ENCODE measurements at places on chromosomes 16 and 17.

DNA sequence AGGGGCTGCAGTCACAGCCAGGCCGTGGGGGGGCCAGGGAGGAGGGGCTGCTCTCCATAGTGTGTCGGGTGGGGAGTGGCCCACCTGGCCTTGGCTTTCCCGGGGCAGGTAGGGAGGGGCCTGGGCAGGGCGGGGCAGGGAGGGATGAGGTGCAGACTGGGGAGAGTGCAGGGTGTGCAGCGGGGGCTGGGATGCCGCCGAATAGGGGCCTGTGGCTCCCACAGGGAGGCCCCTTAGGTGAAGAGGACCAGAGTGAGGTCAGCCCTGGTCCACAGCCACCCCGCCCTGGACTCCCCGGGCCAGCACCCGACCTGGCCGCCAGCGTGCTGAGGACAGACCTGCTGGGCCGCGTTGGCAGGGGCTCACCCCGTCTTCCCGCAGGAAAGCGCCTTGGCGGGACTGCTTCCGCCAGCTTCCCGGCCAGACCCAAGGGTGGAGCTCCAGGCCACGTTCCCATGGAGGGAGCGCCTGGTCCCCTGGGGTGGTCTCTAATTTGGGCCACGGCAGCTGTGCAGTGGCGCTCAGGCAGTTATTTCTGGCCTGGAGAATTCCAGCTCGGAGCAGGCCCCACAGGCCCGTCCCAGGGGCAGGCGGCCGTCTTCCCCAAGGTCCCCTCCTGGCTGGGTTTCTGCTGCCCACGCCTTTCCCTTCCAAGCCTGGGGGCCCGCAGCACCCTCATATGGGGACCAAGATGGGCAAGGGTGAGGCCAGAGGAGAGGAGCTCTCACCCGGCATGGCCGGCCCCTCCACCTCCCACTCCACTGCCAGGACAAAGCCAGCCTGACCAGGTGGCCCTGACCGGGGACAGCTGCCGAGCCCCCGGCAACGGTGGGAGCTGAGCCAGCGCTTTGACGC lies 27.9 kb downstream of the CACNA1H start:
- no peak for DNase-seq

DNA sequence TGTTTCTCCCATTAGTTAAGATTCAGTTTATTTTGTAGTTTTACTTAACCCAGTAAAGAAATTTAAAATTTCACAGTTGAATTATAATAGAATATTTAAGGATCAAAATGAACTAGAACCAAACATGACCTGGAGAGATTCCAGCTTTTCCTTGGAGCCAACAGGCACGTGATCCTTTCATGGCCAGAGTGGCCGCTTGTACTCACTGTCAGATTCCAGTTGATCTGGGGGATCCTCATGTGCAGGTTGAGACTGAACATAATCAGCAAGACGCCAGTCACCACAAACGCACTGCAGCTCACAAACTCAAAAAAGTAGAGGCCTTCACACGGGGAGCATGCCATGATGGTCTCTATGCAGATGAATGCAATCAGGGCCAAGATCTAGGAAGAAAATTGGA lies 31.7 kb downstream of the CMTM3 start:
- DNase-seq: no peak

- DNase-seq: no peak
These were observed 72.8 kb upstream of the ATF7IP2 start for GRCh38 chr16:10312784-10313724.

- DNase-seq: no peak
These were observed 140.7 kb downstream of the KATNIP start for GRCh38 chr16:27690608-27691007.

DNA sequence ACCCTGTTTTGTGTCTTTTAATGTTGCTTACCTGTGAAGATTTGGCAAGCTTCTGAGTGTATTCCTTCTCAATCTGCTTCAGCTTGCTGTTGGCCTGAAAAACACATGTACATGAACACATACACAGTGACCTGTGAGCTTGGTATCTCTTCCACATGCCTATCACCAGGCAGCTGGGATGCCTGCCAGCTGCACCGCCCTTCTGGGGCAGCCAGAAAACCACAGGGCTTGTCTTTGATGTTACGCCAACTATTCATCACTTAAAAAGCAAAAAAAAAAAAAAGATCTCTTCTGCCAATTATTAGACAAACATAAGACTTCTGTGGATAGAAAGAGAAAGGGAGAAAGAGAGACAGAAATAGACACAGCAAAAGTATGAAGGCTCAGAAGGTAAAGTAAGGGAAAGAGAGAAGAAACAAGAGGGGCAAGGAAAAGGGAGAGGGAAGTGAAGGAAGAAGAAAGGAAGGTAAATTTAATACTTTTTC lies 189.2 kb upstream of the AXIN2 start:
- DNase-seq: no peak

DNA sequence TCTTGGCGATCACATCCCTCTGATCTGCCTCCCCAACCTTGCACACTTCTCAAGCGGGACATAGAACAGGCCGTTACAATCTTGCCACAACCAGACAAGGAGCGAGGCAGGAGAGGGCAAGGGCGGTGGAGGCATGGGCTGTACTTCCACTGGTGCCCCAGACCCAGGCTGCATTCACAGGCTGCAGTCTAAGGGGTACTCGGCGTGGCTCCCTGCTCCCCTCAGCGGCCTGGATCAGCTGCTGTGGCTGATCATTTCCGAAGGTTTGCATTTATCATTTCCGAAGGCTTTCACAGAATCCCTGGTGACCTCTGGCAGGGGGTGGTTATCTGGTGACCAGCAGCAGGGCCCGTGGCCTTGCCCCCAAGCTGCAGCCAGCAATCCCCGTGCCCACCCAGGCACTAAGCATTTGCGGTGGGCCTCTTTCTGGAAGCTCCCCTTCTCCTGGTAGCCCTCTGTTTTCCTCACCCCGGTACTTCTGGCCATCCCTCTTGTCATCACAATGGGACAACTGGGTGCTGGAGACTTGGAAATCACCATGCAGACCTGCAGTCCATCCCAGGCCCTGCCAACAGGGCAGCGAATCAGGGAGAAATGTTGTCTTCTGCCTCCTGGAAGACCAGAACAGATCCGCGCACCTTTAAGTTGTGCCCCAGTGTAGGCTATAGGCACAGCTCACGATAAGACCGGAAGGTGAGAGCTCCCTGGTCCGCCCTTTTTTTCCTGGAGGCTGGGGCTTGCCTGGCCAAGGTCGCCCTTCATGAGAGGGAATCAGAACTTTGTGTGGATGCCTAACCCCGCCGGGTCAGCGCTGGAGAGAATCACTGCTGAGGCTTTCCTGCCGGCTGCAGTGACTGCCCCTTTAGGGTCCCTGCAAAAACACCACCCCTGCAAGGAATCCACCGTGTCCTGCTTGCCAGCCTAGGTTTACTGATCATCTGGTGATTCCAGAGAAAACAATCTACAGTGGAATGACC lies 1739.1 kb downstream of the TP53TG3F start:
- DNase-seq: no peak

DNA sequence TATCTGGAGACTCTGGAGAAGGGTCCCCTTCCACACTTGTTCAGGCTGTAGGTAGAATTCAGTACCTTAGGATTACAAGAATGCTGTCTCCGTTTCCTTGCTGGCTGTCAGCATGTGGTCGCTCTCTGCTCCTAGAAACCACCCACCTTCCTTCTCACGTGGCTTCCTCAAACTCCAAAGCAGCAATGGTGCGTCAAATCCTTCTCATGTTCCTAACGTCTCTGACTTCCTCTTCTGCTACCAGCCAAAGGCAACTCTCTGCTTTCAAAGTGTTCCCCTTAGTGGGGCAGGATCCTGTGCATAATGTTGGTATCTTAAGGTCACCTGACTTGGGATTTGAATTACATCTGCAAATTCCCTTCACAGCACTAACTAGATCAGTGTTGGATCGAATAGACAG lies 30.9 kb upstream of the DYNLRB2 start:
- DNase-seq: no peak

GRCh38 chr16:4892361-4893102 lies 44.4 kb downstream of the PPL start:
- no peak for DNase-seq

GRCh38 chr16:50276801-50277555 lies 10.6 kb downstream of the ADCY7 start:
- no peak for DNase-seq

DNA sequence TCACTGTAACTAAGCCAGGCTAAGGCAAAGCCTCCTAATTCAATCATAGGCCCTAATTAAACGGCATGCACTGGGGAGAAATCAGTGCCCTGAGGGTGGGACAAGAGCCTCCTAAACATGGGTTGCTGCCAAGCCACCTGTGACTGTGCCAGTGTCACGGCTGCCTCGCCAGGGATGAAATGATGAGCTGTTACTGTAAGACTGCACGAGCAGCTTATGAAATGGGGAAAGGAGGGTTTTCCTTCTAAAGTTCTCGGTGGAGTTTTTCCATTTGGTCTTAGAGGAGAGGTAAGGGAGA lies 12.7 kb downstream of the TMEM11 start:
- DNase-seq: no peak

- DNase-seq: peak; percentile 20
These were observed 14.8 kb downstream of the RAI1 start for GRCh38 chr17:17696085-17696484.

- DNase-seq: no peak
These were observed 203.6 kb downstream of the CPPED1 start for GRCh38 chr16:12600116-12600515.

DNA sequence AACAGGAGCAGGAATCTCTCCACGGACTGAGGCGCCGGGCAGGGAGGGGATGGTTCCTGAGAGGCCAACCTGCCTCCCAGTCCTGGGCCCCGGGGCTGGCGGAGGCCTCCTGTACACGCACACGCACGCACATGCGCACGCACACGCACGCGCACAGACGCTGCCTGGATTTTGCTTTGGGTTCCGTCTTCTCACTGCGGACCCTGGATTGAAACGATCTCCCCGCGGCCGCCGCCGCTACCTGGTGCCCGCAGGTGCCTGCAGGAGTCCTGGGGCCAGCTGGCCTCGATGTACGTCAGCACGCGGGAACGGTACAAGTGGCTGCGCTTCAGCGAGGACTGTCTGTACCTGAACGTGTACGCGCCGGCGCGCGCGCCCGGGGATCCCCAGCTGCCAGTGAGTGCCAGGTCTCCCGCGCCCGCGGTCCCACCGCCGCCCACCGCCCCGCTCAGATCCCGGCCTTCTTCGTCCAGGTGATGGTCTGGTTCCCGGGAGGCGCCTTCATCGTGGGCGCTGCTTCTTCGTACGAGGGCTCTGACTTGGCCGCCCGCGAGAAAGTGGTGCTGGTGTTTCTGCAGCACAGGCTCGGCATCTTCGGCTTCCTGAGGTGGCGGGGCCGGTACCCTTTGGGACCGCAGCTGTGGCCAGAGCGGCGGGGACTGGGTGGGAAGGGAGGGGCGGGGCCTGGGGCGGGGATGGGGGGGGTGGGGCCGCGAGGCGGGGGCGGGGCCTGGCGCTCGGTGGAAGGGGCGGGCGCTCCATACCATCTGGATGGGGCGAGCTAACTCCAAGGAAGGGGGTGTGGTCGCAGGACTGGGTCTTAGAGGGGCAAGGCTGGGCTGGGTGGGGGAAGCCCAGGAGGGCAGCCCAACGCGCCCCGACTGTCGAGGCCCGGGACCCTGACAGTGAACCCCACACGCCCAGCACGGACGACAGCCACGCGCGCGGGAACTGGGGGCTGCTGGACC lies 12.3 kb downstream of the CES4A start:
- no peak for DNase-seq

DNA sequence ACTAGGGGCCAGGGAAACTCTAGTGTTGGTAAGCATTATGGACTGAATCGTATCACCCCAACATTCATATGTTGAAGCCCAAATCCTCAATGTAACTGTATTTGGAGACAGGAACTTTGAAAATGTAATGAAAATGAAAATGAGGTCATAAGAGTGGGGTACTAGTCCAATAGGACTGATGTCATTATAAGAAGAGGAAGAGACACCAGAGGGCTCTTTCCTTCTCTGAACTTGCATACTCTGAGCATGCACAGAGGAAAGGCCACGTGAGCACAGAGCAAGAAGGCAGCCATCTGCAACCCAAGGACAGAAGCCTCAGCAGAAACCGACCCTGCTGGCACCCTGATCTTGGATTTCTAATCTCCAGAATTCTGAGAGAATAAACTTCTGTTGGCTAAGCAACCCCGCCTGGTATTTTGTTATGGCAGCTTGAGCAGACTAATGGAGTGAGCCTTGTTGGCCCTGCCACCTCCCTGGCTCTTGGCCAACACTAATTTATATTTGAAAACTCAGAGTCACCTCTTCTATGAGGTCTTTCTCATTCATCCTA lies 273.4 kb downstream of the NTN1 start:
- DNase-seq: no peak

GRCh38 chr17:38572669-38573365 lies 32.9 kb downstream of the SRCIN1 start:
- DNase-seq: no peak

DNA sequence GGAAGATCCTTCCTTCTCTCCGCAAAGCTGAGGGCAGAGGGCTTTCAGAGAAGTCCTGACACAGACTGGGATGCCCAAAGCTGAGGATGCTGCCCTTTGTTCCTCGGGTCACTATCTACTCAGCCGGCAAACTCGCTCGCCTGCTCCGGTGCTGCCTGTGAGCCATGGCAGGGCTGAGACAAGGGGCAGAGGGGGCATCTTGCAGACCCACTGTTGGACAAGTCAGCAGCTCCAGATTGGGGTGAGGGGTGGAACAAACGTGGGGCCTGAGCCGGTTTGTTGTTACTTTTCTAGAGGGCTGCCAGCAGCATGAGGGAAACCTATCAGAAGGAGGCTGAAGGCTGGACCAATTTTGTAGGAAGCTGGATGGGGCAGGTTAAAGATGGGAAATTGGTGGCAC lies 47.1 kb upstream of the PIK3R6 start:
- no peak for DNase-seq

DNA sequence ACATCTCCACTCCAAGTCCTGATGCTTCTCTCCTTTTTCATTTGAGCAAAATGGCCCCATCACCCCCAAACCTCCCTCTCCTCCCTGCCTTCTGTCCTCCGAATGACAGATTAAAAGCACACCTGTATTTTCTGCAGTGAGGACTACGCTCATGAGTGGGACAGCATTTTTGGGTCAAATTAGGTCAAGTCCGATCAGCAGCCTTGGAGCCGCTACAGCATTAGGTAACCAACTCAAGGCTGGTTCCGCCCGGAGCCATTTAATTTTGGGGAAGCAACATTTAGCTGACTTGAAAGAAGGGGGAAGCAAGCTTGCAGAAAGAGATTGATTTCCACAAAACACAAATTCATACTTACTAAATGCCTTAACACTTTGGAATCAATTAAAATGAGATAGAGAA lies 324.1 kb upstream of the CDH5 start:
- no peak for DNase-seq

GRCh38 chr16:89067677-89068443 lies 25.8 kb upstream of the ACSF3 start:
- DNase-seq: no peak

GRCh38 chr16:27314161-27314723 lies 468 bp downstream of the IL4R start:
- DNase-seq: peak; percentile 59

- DNase-seq: no peak
These were observed 48.8 kb downstream of the AIPL1 start for GRCh38 chr17:6386041-6386630.

- DNase-seq: no peak
These were observed 12.2 kb upstream of the SLC52A1 start for GRCh38 chr17:5047446-5047845.

Data from stimulated activated CD4-positive, alpha-beta T cell treated with anti-CD3 and anti-CD28 coated beads, Interleukin-12 subunit alpha, Interleukin-12 subunit beta, amount 100 ng/mL, for 24 hours (primary cell).